ENCODE measurements at places on chromosomes 12 and 14.

DNA sequence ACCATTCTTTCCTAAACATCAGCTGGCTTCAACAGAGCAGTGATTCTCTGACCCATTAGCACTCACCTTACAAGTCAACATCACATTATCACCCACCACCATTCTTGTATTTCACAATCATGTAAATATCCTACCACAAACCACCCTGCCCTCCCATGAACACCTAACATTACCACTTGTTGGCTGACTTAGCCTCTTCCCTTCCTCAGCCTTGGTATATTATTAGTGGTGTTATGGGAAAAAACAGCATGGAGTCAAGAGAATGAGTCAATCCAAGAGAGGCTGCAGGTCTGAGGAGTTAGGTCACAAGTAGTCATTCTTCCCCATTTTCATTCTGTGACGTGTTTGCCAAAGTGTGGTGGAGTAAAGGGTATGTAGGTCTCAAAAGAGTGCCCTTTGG is 22.3 kb upstream of the MGP start:
- peak; percentile 5 for DNase-seq

DNA sequence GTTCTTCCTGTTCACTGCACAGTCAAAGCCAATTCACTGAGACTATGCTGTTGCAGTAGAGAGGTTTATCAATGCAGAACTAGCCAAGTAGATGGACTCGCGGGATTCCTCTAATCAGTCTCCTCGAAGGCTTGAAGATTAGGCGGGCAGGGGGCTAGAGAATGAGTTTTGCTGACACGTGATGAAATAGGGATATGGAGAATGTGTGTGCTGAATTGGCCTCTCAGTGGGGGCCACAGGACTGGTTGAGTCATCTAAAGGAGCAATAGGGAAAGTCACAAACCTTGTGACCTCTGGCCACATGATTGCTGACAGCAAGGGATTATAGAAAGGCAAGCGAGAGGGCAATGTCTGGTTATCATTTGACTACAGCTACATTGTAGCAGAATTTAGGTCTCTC is 12.7 kb downstream of the MIPOL1 start:
- no peak for DNase-seq

DNA sequence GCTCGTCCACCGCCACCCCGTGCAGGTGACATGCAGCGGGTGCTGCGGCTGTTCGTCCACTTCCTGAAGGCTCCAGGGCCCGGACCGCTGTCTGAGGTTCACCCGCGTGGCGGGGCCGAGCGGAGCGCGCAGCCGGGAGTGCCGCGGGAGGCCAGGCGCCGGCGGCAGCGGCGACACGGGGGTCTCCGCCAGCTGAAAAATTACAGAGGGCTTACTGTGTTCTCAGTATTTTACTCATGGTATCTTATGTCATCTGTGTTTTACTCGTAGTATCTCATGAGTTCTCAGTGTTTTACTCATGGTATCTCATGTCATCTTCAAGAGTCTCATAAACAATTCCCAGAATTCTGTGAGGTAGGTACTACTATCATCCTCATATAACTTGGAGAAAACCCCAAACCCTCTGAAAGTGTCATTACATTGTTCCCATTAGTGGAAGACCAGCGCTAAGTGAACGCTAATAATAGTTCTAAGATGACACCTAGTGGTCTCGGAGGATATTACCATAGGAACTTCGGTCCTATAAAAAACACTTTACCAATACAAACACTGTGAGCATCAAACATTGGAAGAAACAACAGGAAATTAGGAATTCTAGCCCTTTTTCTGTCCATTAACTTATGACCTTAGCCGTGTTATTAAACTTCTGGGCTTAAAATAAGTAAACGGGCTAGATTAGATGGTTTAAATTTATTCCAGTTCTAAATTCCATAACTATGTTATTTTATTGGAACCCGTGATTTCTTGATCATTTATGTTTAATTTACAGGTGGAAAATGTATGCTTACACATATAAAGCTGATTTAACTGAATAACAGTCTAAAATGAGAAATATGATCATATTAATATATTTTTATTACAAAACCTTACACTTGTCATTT is 32.4 kb downstream of the AK7 start:
- DNase-seq, result no peak

DNA sequence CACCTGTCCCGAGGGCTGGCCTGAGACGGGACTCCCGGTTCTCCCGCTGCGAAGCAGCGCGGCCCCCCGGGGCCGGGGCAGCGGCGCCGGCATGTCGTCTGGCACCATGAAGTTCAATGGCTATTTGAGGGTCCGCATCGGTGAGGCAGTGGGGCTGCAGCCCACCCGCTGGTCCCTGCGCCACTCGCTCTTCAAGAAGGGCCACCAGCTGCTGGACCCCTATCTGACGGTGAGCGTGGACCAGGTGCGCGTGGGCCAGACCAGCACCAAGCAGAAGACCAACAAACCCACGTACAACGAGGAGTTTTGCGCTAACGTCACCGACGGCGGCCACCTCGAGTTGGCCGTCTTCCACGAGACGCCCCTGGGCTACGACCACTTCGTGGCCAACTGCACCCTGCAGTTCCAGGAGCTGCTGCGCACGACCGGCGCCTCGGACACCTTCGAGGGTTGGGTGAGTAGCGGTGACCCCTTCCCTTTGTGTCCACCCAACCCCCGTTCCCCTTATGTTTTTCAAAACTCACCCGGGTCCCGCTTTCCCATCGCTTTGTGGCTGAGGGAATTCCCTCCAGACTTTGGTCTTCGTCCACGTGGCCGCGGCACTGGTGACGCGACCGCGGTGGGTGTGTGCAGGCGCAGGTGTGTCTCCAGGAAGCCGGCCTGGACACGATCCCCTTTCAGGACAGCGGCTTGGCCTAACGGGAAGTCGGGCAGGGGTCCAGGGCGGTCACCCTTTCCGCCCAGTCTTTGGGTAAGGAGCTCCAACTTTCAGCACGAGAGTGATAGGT is 826 bp downstream of the PRKCH start:
- DNase-seq, result no peak

DNA sequence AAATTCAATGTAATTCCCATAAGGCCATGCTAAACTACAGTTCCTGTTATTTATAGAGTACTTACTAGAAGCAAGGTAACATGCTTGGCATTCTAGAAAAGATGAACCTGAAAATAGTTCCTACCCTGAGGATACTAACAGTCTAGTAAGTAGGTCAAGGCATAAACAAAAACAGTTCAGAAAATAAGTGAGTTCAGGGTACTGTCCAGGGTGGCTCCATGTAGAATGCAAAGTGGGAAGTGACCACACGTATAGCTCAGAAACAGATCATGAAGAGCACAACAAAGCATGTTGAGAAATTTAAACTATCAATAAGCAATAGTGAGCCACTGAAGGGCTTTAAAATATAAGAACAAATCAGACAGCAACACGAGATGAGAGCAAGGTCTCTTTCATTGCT is 2.3 kb downstream of the TMED10 start:
- no peak for DNase-seq

- no peak for DNase-seq
These were observed 32.9 kb downstream of the ARID2 start for GRCh38 chr12:45762185-45763110.

DNA sequence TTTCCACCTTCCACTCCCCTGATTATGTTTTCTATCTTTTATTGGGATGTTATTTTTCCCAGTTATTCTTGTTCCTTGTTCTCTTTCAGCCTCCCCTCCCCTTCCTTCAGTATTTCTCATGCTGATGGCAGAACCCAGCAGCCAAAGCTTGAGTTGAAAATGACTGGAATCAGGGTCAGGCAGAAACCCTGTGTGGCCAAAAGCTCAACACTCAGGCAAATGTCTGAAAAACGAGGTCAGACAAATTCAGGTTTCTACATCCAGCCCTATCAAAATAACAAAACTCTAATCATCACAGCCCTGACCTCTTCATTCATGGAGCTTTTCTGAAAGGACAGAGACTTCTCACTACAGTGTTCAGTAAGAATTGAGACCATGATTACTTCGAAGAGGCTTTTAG is 134.6 kb downstream of the PTPRR start:
- no peak for DNase-seq

DNA sequence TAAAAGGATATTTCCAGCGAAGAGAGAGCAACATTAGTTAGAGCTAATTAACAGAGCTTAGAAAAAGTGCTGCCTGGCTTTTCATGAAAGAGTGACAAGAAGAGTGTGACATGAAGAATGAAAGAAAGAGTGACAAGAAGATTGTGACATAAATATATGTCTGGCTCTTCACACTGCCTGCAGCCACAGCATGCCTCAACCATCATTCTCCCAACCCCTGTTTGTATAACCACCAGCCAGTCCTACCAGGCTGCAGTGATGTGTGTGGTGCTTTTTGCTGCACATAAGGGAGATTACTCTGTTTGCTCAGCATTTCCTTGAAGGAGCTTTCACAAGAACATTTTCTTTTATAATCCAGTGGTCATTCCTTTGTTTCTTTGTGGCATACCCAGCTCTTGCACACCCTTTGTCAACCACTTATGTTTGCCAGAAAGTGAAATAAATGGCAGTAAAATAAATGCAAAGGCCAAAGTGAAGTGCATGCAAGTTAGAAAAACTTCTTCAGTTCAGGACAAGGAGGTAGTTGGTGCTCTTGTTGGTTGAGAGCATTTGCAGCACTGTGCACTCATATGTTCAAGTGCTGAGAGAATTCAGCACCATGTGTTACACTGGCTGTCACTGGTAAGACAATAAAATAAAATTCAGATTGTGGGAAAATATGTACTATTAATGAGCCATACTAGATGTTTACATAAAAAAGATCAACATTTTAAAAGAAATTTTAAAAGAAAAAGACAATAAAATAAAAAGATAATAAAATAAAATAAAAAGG is 50.6 kb downstream of the KIF21A start:
- no peak for DNase-seq

- no peak for DNase-seq
These were observed 22.0 kb downstream of the RPS6KA5 start for GRCh38 chr14:91038439-91038838.

DNA sequence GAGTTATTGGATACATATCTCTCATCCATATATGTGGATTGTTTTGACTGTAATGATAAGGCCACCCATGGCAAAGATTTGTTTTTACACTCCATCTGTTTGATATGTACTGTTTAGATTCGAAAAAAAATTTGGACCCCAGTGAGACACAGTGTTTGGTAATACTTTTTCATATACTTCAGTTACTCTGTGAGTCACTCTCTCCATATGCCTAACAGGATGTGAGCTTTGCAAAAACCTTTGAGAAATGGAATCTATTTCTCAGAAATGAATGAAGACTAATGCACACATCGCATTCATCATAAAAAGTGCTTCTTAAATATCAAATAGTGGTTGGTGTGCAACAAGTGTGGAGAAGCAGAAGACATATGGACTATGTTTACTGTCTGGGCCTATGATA is 781.5 kb downstream of the SLC6A15 start:
- no peak for DNase-seq

- DNase-seq, result no peak
These were observed 47.3 kb downstream of the PDE3A start for GRCh38 chr12:20415641-20416040.

- no peak for DNase-seq
These were observed 46.0 kb downstream of the SH2B3 start for GRCh38 chr12:111451649-111452129.

- DNase-seq, result no peak
These were observed 26.2 kb upstream of the PAWR start for GRCh38 chr12:79717006-79717405.

- DNase-seq, result no peak
These were observed 224.3 kb upstream of the NAV3 start for GRCh38 chr12:77606348-77606747.

DNA sequence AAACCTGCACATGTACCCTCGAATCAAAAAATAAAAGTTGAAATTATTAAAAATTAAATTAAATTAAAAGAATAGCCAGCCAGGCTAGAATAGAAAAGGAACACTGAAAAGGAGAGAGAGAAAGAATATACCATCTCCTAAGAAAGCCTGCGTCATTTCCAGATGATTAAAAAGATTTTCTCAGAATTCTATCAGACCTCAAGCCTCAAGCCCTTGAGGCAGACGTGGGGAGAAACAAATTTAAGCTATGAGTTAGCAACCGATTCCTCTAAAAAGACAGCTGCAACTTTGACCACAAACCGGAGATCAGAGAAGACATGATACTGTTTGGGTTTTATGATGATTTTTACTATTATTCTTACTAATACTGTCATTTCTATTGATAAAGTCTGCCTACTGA is 138.3 kb downstream of the KSR2 start:
- no peak for DNase-seq

DNA sequence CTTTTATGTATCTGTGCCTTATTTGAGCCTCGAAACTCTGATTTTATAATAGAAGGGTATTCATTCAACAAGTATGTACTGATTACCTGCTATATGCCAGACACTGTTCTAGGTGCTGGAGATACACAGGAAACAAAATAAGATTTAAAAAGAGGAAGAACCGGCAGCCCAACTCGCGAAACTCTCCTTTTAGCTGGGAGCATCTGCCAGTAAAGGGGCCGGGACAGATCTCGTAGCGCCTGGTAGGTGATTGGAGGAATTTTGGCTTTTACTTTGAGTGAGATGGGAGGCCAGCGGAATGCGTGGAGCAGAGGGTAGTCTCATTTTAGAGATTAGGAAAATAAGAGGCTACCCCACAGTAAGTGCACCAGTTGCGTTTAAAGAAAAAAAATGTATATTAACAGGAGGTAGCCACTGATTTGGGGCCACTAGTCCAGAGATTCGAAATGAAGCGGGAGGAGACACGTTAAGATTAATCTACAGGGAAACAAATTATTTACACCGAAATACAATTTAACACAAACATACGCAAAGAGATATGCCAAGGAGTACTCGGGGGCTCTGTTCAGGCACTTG is 520 bp upstream of the MON2 start:
- no peak for DNase-seq

DNA sequence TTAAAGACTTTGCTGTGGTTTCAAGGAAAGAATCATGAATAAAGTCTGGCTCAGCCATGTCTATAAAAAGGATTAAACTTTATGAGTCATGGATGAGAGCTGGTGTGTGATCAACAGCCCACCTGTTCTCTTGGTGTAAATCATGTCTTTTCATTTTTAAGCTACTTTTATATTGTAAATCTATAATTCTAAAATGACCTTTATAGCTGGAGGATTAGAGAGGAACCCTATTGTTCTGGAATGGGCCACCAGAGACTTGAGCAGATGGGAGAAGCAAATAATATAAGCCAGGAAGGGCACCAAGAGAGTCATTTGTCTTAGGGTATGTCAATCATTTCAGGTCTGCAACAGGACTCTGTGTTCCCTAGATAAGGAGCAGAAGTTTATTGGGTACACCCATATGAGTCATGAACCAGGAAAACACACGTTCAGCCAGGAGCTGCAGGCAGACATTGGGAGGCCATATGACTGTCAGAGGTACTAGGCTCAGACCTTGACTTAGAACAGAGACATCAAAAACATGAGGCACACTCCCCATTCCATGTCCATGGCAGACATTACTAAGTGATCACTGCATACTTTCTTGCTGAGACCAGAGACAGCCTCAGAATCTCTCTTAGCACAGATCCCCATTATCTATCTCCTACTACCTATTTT is 49.3 kb downstream of the NDUFA12 start:
- no peak for DNase-seq

- DNase-seq, result no peak
These were observed 761 bp upstream of the NDRG2 start for GRCh38 chr14:21025371-21026273.

- no peak for DNase-seq
These were observed 46.3 kb upstream of the FLRT2 start for GRCh38 chr14:85483652-85484051.

- peak; percentile 64 for DNase-seq
These were observed 8.7 kb upstream of the JDP2 start for GRCh38 chr14:75418850-75419768.
